Stimulated activated CD4-positive, alpha-beta T cell treated with anti-CD3 and anti-CD28 coated beads, Interleukin-1b, Interleukin-23, amount 100 ng/mL, for 1 hour (primary cell): ENCODE measurements at places on chromosomes 13 and 19.

GRCh38 chr13:106916329-106916976 lies 348.5 kb upstream of the ARGLU1 start:
- DNase-seq, result no peak

- no peak for DNase-seq
Measured at GRCh38 chr13:21435687-21436151, 23.4 kb downstream of the ZDHHC20 start.

- DNase-seq, result no peak
Measured at GRCh38 chr13:77719128-77719527, 21.6 kb downstream of the SLAIN1 start.

DNA sequence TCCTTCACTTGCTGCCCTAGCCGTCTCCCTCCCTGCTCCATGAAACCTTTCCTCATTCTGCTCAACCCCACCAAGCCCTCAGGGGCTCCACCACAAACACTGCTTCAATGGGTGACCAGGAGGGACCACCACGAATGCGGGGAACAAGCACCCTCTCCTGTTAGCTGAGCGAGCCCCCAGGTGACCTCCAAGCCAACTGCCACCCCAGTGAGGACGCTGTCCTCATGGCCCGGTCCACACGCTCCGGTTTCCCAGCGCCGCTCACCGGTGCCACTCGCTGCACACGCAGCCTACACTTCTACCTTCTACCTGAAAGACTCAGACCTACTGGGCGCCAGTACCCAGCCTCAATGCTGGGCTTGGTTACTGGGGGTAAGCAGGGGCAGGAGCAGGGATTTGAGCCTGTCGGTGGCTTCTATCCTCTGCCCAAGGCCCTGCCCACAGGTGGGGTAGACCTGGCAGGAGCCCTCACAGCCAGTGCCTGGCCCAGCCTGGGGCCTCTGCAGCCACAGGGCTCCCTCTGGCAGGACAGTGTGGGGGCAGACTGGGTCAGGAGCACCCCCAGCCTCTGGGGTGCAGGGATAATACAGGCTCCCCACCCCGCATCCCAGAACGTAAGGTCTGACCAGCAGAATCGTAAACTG lies 704 bp upstream of the TMEM86B start:
- DNase-seq, result no peak

DNA sequence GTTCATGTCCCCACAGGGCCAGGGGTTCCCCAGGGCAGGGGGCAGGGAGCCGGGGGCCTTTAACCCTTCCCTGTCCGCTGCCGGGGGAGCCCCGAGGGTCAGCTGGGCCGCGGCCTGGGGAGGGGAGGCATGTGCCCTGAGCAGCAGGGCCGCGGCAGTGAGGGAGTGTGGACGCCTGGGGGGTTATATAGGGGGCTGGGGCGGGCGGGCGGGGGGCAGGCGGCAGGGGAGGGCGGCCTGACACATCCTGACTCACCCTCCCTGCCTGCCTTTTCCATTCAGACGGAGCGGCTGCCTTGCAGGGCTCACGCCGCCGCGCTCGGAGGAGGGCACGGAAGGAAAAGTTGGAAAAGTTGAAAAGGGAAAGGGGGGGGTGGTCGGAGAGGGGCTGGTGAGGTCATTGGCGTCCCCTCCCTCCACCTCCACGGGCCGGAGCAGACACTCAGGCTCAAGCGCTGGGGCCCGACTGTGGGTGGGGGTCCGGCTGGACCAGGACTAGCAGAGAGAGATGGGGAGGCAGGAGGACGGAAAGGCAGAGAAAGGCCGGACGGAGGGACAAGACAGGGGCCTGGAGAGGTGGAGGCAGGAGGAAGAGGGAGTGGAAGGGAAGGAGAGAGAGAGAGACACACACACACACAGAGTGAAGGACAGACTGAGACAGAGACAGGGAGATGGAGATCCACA lies at the start of gene IL11:
Gene IL11, minus strand, starts transcription at position 159 of the 684 bp plus-strand sequence. Its CDS starts 153 bp downstream, at position 6.
- DNase-seq, result no peak

- DNase-seq, result no peak
Measured at GRCh38 chr19:824885-825284, 2.8 kb upstream of the AZU1 start.

DNA sequence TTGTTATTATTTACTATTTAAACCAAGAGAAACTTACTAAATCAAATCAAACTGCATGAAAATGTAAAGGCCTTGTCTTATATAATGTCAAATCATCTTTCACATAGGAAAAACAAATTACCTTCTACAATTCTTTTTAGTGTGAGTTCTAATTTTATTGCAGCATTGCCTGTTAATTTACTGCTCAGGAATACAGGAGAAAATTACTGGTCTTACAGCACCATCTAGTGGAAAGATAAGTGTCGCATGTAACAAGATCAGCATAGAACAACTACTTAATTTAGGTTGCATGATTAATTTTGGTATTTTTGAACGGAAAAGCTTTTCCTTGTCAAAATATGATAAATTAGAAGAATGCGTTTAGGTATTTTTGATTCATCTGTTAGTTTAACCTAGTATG lies 502.7 kb downstream of the UQCRFS1 start:
- no peak for DNase-seq

DNA sequence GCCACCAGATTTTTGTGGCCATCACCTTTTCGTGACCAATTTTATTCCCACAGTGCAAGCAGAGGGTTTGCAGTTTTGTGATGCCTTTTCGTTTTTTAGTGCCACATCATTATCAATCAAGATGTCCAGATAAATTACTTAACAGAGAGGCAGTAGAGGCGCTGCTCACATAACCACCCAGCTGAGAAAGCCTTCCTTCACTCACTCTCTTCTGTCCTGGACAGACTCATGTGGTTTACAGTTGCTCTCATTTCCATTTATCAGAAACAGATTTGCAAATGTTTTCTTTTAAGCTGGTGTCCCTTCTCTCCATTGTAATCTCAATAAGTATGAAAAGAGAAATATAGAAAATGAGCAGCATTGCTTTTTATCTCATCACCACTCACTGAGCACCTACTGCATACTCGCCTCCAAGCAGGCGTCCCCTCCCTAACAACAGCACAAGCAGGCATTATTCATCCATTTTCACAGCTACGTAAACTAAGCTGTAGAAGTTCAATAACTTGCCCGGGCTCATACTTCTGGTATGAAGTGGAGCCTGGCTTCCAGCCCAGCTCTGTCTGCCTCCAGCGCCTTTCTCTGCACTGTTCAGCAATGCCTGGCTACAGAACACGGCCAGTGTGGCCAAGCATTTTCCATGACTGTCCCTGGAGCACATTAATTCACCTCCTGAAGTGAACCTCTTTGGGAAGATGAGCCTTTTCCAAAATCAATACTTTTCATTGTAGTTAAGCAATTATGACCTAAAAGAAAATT lies 34.6 kb upstream of the KATNAL1 start:
- DNase-seq, result no peak

DNA sequence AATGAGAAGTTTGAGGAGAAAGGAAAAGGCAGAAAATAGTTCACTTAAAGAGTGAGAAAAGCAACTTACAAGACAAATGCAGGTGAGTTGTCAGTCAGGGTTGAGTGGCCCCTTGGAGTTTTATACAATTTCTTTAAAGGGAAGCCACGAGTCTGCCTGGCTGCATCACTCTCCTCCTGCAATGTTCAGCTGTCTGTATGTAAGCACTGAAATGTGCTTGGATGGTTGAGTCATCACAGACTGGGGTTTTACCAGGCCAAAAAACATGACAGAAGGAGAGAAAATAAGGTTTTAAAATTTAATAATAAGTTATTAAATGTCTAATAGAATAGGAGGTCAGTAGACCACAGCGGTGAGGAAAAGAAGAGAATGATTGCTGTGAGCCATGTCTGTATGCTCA lies 51.0 kb upstream of the FGF14 start:
- DNase-seq, result no peak

DNA sequence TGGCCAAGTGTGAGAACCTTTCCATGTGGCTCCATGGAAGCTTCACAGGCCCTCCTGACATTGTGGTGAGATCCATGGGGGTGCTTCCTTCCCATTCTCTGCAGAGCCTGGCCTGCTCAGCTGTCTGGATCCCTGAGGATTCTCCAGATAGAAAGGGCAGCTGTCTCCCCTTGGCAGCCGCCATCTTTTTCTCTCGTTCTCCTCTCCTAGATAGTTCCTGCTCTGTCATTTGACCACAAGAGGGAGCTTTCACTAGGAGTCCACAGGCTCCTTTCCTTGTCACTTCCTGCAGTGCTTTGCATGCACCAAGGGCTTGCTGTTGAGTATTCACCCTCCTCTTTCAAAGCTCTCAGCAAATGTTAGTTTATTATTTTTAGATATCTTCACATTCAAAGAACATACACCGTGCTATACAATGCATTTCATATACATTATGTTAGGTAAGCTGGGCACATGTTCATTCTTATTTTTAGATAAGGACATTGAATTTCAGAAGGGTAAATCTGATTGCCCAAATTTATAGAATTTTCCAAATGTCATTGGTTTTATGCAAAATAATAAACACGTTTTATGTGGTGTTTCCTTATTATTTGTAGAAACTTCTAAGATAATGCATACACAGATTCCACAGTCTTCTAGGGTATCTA lies 133.2 kb downstream of the FRY start:
- no peak for DNase-seq

DNA sequence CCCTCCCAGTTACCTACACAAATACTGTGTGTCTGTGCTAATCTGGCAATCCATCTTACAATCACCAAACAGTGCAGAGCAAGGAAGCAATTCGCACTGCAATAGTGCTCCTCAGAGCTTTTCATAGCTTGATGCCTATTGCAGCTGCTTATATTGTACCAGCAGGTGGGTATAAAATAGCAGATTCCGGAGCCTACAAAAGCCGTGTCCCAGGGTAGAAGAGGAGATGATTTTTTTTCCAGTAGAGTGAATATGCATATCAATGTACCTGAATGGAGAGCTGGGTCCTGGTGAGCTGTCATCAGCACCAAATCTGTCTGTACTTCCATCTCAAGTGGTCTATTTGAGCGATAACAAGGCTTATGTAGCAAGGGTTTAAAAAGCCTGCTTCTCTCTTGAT lies 668.4 kb downstream of the DIAPH3 start:
- no peak for DNase-seq

DNA sequence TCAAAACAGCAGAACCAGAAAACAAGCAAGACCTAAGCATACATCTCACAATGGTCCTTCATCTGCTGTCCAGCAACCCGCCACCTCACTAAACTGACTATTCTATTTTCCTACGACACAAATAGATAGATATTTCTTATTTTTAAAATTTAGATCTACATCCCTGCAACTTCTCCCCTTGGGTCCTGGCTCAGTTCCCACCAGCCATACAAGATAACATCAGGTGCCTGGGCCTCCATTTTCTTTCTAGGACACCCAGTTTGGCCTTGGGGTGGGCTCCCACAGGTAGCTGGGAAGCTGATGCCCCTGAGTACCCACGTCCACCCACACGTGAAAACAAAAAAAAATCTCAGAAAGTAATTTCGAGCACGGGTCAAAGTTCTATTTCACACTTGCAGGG lies 47.6 kb downstream of the TGDS start:
- DNase-seq, result no peak

GRCh38 chr13:27035892-27036235 lies 135.7 kb downstream of the USP12 start:
- DNase-seq, result no peak

GRCh38 chr19:55283548-55284377 lies at the start of gene BRSK1:
BRSK1 (plus strand) TSS chr19:55283997; CDS start chr19:55284443, 446 bp downstream.
- DNase-seq, result peak; percentile 29

DNA sequence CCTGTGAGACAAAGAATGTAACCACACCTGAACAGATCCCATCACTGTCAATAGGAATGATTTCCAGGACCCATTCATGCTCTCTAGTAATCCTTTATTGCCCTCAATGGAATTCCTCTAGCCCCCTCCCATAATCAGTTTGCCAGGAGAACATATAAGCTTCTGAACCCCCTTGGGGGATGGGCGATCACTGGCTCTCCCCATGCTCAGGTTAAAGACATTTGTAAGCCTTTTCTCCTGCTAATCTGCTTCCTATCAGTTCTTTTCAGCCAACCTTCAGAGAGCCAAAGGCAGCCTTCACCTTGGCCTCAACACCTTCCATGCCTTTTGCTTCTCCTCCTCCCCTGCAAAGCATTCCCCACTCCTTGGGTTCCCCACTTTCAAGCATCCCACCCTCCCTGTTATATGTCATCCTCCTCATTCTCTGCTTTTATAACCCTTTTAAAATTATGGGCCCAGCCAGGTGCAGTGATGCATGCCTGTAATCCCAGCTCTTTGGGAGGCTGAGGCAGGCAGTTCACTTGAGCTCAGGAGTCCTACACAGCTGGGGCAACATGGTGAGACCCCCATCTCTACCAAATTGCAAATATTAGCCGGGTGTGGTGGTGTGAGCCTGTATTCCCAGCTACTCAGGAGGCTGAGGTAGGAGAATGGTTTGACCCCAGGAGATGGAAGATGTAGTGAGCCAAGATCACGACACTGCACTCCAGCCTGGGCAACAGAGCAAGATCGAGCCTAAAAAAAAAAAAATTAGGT lies 12.4 kb downstream of the DPRX start:
- no peak for DNase-seq

GRCh38 chr13:82717249-82717648 lies 1165.0 kb downstream of the SLITRK1 start:
- no peak for DNase-seq

DNA sequence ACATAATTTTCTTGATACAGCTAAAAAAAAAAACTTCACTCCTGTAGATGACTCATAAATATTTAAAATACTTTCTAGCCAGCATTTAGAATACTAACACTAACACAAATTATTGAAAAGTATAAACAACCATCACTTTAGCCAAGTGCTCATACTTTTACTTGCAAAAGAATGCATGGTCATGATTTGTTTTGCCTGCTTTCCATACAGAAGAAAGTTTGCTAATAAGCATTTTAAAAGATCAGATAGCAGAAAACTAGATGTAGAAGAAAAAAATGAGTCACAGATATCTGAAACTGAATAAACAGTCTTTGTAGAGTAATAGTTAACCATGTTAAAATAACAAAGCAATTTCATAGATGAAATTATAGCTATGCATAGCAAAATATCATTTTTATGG lies 2280.4 kb upstream of the PCDH20 start:
- DNase-seq, result no peak

GRCh38 chr19:7788178-7788932 lies 25.3 kb downstream of the CLEC4M start:
- no peak for DNase-seq

DNA sequence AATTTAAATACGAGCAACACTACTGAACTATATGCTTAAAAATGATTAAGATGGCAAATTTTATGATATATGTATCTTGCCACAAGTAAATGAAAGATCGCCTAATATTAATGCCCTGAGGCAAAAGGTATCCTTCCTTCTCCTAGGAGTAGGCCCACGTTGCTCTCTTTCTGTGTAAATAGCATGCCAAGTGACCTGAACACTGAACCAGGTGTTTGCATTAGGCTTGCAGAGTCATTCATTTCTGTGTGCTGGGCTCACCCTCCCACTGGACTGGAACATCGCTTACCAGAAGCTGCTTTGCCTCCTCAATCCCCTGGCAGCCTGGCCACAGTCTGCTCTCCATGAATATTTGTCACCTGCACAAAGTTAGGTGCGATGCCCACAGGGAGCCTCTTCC lies 83.3 kb upstream of the TNFSF11 start:
- DNase-seq, result no peak

- no peak for DNase-seq
Measured at GRCh38 chr13:113422807-113423519, 30.3 kb downstream of the ADPRHL1 start.
